ENCODE measurements at places on chromosomes 11 and 22.

DNA sequence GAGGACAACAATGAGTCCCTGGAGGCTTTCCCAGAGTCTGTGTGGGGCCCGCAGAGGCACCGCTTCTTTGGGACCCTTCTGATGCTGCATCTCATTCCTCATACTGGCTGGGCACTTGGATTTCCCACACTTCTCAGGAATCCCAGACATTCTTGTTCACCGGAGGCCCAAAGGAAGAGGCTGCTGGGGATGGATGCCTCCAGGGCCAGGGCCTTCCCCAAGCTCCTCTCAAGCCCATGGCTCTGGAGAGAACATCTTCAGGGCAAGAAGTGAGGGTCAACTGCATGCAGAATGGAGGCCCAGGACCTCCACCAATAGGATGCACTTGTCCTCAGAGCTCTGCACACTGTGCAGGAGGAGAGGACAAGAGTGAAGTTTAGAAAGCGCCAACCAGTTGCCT is 34.6 kb downstream of the DKK3 start:
- DNase-seq, result no peak

GRCh38 chr22:46602025-46602424 is 18.2 kb upstream of the GRAMD4 start:
- DNase-seq, result no peak

DNA sequence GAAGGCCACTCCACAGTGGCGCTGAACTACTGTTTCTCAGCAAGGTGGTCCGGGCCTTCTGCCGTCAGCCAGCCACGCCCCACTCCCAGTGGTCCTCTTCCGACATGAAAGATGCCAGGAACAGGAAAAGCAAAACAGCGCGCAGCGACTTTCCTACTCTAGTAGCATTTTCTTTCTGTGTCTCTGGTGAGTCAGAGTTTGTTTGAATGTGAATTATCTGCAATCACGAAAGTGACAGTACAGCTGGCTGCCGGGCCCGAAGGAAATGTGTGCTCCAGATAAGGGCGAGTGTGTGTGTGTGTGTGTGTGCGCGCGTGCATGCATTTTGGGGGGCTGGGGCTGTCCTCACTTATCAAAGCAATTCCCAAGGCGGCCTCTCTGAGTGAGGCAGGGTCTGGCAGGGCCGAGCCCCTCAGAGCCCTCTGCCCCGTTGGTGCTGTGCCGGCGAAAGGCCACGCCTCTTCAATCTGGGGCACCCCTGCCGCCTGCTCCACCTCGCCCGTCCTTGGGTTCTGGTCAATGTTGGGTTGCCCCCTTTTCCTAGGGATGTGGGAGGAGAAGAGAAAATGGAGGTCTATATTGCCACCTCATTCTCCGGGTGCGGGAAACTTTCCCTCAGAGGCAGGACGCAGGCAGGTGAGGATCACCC is 288.5 kb downstream of the KIRREL3 start:
- DNase-seq, result peak; percentile 37

DNA sequence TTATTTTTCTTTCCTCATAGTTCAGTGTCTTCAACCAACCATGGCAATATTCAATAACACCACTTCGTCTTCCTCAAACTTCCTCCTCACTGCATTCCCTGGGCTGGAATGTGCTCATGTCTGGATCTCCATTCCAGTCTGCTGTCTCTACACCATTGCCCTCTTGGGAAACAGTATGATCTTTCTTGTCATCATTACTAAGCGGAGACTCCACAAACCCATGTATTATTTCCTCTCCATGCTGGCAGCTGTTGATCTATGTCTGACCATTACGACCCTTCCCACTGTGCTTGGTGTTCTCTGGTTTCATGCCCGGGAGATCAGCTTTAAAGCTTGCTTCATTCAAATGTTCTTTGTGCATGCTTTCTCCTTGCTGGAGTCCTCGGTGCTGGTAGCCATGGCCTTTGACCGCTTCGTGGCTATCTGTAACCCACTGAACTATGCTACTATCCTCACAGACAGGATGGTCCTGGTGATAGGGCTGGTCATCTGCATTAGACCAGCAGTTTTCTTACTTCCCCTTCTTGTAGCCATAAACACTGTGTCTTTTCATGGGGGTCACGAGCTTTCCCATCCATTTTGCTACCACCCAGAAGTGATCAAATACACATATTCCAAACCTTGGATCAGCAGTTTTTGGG is at the start of gene OR51T1:
OR51T1 (plus strand) TSS at position 41 of the 641 bp plus-strand sequence; CDS start at position 41, 0 bp downstream.
- DNase-seq, result peak; percentile 6

GRCh38 chr11:118605116-118605867 is 2.1 kb upstream of the PHLDB1 start:
- peak; percentile 92 for DNase-seq

DNA sequence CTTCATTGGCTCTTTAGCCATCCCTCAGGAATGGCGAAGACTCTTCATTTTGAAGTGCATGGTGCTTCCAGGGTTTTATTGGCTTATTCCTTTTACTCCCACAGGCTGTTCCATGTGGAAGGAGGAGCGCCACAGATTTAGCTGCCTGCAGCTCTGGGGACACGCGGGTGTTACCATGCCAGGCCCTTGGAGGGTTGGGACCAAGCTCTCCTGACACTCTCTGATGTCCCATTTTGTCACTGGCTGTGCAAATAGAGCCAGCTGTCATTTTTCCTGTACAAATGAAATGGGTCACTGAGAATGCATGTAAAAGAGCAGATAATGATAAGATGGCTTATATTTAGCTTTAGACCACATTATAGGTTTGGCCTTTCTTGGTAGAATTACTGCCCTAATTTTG is 9.2 kb downstream of the THYN1 start:
- DNase-seq, result no peak

- DNase-seq, result no peak
Observed at GRCh38 chr22:32811788-32812545, 10.5 kb downstream of the TIMP3 start.

- DNase-seq, result no peak
Observed at GRCh38 chr11:2800655-2801531, 84.7 kb downstream of the CDKN1C start.

DNA sequence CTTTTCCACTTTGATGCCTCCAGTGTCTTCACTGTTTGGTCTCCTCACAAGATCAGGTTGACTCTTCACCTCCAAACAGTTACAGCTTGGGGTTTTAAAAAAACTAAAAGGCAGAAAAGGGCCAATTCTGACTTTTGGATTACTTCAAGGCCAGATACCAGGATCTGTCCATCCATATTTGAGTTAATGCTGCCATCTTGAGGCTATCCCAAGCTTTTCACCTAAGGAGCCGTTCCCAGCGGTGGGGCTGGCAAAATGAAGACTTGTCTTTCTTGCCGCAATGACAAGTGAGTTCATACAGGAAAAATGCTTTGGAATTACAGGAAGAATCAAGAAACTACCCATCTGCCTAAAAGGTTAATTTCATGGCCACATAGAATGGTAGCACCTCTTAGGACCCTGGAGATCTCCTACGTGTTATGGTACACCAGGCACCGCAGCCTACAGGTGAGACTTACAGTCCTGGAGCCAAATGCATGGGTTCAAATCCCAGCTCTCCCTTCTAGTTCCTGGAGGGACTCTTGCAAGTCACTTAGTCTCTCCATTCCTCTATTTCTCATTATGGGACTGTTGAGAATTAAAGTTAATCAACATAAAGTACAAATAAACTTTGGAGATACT is 6.0 kb upstream of the OR5B21 start:
- DNase-seq, result peak; percentile 11

- DNase-seq, result no peak
Observed at GRCh38 chr22:22811016-22812009, 76.3 kb upstream of the IGLL5 start.

- DNase-seq, result no peak
Observed at GRCh38 chr22:20056696-20057386, 23.2 kb upstream of the DGCR8 start.

DNA sequence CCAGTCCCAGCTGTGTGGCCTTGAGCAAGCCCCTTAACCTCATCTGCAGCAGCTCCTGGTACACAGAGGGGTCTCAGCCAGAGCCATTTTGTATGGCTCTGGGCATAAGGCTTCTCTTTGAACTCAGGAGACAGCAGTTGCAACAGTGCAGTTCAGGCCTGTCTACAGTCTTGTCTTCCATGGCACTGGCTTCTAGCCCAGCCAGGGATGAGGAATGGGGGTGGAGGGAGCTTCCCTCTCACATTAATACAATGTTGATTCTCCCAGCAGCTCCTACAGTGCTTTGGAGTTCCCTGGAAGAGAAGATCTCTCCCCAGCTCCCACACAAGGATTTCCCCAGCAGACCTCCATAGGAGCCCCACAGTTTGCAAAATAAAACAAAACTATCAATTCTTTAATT is 350.2 kb downstream of the BUD13 start:
- no peak for DNase-seq

DNA sequence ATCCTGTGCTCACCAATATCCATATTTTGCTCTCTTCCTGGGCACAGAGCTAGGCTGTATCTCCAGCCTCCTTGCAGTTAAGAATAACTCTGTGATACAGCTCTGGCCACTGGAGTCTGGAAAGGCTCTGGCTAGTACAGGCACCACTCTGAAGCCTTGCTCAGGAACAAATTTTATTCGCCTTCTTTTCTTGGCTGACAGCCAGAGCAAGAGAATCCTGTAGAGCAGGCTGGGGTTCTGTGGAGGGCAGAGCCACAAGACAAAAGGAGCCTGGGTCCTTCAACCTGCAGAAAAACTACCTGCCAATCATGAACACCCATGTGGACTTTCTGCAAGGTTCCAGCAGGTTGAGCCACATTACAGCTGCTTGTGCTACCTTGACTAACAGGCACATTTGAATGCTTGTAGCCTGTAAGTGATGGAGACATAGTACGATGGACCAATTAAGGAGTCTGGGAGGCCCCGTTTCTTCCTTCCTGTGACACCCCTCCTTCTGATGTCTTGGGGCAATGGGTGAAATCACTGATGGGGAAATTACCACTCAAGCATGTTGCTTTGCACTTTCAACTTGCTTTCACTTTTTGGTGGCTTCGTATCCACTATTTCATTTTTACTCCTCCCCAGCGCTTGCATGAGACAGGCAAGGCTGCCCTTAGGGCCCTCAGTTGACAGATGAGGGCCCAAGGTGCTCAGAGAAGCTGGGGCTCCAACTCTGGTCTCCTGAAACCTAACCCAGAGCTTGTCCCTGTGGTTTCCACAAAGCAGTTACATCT is 267.2 kb upstream of the SYN3 start:
- DNase-seq, result no peak

- DNase-seq, result no peak
Observed at GRCh38 chr11:128324051-128324481, 263.3 kb downstream of the ETS1 start.

GRCh38 chr22:46076651-46077339 is 73.5 kb upstream of the PPARA start:
- no peak for DNase-seq

All from GM04503 (cell line).